ENCODE measurements at places on chromosomes 13 and 19.

DNA sequence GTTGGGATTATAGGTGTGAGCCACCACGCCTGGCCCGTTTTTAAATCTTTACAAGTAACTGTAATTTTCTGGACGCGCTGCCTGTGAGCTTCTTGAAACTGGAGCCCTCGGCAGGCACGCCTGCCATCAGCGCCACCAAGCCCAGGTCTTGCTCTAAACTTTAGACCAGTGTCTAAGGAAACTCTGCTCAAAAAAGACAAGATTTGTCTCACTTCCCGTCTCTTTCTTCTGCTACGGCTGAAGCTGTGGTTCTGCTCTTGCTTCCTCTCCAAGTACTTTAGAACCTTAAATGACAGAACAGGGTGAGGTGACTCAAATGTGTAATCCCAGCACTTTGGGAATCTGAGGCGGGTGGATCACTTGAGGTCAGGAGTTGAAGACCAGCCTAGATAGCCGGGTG lies 24.9 kb downstream of the RCN3 start:
- DNase-seq, result no peak

GRCh38 chr19:11288349-11288748 lies 7.6 kb upstream of the TSPAN16 start:
- no peak for DNase-seq

DNA sequence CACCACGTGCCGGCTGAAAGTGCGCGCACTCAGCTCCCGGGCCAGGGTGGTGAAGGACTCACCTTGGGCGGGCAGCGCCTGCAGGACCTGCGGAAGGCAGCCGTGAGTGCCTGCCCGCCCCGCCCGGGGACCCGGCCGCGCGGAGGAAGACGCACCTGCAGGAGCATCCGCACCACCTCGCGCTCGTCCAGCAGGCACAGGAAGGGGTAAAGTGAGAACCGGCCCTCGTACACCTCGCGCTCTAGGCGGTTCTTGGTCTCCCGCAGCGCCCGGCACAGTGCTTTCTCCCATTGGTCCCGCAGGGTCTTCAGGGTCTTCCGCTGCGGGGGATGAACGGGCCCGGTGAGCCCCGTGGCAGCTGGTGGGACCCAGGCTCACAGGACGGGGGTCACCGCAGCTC lies 10.7 kb downstream of the POLRMT start:
- no peak for DNase-seq

DNA sequence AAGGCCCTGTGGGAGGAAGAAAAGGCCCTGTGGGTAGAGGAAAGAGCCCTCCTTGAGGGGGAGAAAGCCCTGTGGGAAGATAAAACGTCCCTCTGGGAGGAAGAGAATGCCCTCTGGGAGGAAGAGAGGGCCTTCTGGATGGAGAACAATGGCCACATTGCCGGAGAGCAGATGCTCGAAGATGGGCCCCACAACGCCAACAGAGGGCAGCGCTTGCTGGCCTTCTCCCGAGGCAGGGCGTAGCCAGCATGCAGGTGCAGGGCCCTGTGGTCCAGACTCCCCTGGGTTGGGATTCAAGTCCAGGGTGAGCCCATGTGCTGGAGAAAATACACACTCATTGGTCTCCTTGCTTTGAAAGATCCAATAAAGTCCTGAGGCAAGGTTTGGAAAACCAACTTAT lies 4.1 kb downstream of the CCDC70 start:
- DNase-seq, result no peak

- DNase-seq, result no peak
These were observed 67.1 kb downstream of the LRCH1 start for GRCh38 chr13:46620029-46620428.

Measured in left renal pelvis (tissue), 4 donors.